ENCODE measurements at places on chromosomes 4 and X.

DNA sequence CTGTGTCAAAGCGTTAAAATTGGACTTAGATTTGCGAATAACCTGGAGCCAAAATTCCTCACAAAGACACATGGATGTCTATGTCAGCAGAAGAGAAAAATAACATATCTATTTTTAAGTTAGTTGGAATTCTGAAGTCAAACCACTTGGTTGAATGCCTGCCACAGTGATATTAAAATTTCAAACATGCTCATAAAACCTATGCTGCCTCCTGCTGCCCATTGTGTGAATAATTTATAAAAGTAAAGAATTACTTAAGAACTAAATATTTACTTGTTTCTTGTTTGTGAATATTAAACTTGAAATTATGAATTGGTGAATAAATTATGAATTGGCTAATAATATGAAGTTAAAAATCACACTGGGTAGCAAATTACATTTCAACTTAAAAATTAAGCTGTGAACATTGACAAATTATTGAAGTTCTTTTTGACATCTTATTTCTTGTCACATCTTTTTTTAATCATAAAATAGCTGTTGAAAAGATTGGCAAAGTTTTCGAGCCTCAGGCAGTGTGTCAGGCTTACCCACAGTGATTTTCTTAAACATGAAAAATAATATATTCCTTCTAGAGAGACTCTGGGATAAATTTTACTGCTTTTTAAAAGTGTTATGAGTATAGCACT, 35.4 kb downstream of the FABP2 start:
- no peak for DNase-seq

DNA sequence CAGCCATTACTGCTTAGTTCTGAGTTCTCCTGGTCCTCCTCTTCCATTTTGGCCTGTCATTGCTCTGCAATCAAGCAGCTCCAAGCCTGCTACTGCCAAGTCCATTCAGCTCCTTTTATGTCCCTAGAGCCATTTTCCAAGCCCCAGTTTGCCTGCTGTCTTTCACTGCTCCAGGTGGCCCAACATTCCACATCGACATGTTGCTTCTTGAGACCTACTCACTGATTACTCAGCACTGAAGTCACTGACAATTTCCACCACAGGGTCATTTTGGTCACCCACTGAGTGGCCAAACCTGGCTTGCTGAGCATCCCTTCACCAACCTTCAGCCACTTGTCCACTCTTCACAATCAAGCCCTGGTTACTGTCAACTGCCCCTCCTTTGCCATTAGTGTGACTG, 27.2 kb downstream of the LRIT3 start:
- DNase-seq = no peak

GRCh38 chr4:73405138-73405537, 1.1 kb downstream of the ALB start:
- DNase-seq = no peak

DNA sequence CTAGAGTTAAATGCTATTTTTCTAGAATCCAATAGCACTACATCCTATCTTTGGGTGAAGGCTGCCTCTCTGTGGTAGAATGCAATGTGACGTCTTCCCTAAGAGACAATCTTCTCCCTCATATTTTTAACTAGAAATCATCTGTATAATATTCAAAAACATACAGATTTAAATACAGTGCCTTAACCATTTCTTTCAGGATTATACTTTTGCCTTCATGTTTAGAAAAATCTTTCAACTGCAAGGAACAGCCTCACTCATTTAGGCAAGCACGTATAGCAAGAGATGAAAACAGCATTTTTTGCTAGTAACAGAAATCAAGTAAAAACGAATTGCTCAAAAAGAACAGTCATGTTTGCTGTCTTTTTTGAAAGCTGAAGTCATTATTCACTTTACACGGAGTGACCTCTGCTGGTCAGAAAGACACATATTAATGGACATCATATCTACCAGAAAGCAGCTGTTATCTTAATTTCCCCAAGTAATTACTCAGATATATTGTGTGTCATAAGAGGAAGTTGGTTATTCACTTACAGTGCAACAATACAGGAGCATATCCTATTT, 422.3 kb downstream of the STPG2 start:
- peak; percentile 66 for DNase-seq

GRCh38 chrX:110210417-110211139, 107.3 kb downstream of the AMMECR1 start:
- DNase-seq = peak; percentile 86

DNA sequence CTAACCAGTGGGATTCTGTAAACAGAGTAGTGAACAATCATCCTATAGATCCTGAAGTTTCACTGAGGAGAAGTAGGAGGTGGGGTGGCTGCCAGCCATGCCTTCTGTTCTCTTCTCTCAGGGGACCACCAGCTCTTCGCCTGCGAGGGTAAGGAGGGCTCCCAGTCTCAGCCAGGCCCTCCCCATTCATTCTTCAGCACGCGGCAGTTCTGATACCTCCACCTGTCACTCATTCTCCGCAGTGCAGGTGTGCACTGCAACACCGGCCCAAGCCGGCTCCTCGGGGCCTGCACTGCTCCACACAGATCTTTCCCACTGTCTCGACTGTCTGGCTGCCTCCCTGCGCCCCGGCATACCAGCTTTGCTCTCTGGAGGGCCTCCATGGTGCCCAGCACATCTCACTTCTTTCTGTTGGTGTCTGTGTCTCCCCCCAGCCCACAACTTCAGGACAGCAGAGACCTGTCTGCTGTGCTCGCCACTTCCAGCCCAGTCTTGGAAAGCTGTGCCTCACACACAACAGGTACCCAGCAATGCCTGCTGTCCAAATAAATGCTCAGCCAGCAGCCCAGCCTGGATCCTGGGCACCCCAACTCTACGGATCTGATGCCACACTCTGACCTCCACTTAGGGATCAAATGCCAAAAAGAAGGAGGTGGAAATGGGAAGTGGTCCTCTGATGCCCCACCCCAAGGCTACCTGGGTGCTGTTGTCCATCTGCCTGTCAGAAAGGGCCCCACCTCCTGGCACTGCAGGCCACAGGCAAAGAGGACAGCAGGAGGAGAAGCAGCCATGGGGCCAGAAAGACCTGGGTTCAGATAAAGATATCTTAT, 29.0 kb downstream of the ACOX3 start:
- no peak for DNase-seq

GRCh38 chr4:54498661-54499111, 159.1 kb upstream of the KIT start:
- no peak for DNase-seq

DNA sequence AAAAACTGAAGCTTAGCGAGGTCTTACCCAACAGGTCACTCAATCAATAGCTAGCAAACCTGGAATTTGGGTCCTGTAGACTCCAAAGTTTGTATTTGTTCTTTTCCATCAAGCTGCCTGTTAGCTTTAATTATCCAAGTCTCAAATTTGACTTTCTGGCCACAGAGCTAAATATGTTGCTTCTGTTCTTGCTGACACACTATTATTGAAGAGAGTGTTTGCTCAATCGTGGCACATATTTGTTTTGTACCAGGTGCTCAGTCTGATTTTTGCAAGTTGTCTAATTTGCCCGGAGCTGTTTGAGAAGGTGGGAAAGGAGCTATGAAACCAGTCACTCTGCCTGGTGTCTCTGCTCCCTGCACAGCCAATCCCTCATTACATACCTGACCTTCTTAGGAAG, 41.7 kb upstream of the FRMD7 start:
- no peak for DNase-seq

DNA sequence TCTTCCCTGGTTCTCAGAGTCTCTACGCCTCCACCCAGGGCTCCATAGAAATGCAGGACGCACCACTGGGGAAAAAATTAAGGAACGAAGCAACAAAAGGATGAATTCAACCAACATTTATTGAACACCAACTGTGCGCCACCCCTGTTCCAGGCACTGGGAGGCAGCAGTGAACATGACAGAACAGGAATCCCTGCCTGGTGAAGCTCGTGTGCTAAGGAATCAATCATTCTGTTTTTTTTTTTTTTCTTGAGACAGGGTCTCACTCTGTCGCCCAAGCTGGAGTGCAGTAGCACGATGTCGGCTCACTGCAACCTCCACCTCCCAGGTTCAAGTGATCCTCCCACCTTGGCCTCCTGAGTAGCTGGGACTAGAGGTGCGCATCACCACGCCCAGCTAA, 1.9 kb upstream of the FTSJ1 start:
- DNase-seq = no peak

Measured in NCI-H446 treated with DMSO at 0.1 percent for 48 hours (cell line).